ENCODE measurements at places on chromosomes 7 and 10.
A peak's percentile ranks its signal among the peaks of the same experiment; 100 is the strongest.

DNA sequence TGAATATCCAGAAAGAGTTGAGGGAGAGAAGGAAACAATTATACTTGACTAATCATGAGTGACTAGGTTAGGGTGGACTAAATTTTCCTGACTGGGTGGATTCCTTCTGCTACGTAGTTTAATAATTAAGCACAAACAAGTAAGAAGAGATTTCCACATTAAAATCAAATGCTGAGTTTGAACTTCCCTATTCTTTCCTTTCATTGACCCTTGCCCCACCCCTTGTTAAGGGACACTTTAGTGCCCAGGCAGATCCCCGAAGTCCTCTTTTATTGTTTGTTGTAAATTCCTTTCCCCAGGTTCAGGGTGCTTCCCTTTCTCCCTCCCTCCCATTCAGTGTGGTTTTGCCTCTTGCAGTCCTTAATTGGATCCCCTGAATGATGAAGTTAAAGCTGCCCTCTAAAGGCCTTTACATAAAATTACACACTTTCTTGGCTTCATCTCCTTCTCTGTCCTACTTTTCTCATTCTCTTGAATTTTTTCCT is 8.8 kb upstream of the SPAM1 start:
- DNase-seq = no peak

DNA sequence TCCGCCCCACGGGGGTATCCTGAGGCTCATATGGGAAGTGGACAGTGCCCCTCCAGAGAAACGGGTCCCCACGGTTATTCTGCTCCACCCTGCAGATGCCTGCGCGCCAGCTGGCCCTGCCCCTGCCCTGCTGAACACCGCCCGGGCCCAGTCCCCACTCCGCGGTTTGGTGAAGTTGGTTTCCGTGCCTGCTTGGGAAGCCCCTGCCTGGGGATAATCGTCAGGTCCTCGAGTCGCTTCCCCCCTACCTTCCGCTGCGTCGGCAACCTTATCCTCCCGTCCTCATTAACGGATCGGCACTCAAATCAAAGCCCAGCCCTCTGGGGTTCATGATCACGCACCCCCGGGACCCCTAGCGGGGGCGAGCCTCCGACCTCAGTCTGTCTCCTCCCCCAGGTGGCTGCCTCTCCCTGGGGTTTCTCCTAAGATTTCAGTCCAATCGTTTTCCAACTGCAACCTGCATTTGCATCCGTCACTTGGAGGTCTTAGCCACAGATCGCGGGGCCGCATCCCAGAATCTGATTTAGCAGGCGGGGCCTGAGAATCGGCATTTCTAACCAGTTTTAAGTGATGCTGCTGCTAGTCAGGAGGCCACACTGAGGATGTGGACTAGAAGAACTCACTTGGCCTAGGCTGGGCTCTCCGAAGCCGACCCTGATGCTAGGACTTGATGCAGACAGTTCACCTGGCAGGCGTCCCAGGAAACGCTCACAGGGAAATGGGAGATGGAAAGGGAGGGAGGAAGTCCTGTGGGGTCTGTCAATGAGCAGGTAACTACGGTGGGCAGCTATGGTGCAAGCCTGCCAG is 27.6 kb downstream of the WDR86 start:
- no peak for DNase-seq

DNA sequence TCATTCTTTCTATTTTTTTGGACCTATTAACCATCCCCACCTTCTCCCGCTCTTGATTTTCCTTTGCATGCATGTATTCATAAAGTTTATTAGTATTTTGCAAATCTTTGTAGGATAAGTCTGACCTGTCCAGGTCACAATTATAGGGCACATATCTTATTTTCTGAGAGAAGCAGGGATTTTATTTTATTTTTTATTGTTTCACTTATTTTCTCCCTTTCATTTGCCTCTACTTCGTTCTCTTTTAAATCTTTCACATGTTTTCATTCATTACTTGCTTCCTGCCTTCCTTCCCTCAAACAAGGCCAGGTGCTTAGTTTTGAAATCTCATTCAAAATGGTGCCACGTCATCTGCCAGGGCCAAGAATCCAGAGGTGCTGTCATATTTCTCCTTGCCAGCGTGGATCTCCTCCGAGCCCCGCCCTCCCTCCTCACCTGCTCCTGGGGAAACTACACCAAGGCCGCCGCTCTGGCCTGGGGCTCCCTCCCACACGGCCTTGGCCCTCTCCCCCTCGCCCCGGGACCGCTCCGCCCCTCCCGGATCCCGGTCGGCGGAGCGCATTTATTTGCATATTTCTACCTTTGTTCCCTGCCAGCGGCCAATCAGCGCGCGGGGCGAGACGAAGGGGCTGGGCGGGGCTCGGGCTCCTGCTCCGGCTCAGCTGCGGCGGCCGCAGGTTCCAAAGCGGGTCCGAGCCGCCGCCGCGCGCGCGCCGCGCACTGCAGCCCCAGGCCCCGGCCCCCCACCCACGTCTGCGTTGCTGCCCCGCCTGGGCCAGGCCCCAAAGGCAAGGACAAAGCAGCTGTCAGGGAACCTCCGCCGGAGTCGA is at the start of gene TSPAN13:
TSS of gene TSPAN13 (plus strand) at position 654 of the 830 bp plus-strand sequence. CDS start 213 bp downstream, outside the sequence.
- DNase-seq = peak; percentile 19

DNA sequence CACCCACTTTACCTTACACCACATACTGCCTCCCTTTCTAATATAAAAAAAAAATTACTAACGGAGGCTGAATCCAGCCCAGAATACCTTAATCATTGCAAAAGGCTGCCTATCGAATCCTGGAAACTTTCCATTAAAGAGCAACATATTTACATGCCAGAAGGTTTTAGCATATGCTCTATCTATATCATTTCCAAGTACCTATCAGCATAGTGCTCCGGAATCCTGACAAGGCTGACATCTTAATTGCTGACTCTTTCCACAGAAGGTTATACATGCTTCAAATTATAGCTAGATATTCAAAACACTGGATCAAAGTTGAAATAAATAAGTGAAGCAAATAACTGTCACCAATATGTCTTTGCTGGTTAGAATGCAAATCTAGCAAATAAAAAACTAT is 170.9 kb upstream of the CDK1 start:
- DNase-seq = no peak

DNA sequence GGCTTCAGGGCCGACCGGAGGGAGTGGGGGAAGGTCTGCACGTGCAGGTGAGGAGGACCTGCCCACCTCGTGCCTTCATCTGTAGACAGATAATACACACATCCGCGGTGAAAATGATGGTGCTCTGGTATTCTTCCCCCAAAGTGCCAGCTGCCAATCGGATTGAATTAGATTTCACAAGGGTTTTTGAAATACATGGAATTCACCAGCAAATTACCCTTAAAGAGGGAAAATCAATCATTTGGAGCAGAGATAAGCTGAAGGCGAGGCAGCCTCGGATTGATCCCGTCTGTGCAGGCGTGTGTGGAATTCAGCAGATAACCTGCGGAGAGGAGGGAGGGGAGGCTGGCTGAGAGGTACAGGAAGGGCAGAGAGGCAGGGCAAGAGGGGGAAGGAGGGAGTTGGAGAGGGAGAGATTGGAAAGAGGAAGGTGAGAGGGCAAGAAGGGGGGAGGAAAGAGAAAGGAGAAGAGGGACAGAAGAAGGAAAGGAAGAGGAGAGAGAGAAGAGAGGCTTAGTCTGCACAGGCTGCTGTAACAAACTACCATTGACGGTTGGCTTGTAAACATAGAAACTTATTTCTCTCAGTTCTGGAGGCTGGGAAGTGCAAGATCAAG is 84.2 kb downstream of the C10orf105 start:
- DNase-seq = no peak

- DNase-seq = no peak
These were observed 10.2 kb downstream of the PYROXD2 start for GRCh38 chr10:98404571-98405359.

DNA sequence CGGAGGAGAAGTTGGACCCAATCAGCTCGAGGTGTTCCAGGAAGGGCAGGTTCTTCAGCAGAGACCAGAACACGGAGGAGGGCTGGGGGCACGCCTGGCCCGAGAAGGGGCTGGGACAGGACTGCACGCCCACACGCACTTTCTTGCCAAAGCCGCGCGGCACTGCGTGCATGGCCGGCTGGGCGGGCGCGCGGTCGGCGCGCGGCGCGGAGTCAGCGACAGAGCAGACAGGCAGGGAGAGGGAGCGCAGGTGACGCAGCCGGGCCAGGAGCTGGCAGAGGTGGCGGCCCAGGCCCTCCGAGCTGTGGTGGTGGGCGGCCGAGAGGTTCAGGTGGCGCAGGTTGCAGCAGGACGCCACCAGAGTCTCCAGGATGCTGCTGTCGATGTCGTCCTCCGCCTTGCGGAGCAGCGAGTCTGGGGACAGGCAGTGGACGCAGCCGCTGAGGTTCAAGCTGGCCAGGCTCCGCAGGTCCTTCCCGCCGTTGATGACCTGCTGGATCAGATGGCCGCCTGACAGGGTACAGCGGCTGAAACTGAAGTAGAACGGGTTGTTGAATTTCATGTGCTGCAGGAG is 77.2 kb upstream of the TNRC18 start:
- DNase-seq = no peak

DNA sequence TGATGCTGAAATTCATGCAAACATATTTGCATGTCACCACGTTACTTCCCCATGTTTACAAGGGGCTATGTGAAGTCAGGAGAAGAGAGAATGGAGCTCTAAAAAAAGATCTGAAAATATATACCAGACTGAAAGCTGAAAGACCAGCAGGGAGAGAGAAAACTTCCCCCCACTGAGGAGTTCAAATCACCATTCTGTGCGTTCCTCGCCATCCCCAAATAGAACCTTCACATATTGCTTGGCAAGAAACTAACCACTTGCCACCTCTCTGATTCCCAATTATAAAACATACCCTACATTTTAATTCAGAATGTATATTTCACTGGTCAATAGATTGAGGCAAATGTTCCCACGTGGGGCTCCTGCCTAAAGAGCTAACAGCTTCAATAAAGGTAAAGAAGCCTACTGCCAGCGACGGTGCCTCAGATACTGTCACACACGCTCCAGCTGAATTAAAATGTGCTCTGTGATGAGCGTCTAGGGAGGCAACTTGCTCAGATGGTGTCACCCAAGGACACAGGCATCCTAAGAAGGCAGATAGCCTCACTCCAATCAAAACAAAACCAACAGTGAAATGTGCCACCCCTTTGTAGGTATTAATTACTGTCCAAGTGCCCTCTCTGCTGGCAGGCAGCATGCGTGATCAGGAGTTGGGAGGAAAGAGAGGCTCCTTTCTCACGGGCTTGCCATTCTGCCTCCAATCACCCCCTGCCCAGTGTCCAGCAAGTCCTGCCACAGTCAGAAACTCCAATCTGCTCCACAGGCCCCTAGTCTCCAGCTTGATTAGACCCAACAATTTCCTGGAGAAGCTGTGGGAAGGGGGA is 298.2 kb downstream of the GRID1 start:
- no peak for DNase-seq

DNA sequence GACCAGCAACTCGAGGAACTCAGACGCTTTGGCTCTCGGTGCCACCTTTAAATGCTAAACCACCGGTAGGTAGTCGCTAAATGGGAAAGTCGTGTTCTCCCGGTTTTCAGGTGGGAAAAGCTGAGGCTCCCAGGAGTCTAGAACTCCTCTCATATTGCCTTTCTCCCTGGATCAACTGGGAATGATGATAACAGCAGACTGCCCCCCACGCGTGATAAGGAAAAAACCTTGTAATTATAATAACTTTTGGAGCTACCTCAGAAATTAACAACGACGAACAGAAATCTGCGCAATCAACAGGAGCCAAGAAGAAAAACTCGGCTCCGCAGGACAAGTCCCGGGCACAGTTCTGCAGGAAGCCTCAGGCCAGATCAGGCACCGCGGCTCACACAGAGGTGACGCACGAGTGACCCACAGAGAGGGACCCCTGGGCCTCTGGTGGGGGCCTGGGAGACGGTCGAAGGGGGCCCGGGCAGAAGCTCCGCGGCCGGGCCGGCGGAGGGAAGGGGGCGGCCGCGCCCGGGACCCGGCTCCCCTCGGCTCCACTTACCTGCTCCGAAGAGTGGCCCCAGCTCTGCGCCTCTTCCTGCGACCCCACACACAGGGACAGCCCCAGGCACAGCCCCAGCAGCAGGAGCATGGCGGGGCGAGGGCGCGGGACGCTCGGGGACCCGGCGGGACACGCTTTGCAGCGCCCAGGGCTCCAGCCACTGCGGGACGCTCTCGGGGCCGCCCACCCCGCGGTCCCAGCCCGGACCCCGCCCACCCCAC is at the start of gene ITIH5:
TSS of gene ITIH5 (minus strand) at position 714 of the 771 bp plus-strand sequence. CDS start at position 640, 74 bp downstream.
- no peak for DNase-seq

- no peak for DNase-seq
These were observed 166.0 kb upstream of the ZNF32 start for GRCh38 chr10:43814663-43815062.

DNA sequence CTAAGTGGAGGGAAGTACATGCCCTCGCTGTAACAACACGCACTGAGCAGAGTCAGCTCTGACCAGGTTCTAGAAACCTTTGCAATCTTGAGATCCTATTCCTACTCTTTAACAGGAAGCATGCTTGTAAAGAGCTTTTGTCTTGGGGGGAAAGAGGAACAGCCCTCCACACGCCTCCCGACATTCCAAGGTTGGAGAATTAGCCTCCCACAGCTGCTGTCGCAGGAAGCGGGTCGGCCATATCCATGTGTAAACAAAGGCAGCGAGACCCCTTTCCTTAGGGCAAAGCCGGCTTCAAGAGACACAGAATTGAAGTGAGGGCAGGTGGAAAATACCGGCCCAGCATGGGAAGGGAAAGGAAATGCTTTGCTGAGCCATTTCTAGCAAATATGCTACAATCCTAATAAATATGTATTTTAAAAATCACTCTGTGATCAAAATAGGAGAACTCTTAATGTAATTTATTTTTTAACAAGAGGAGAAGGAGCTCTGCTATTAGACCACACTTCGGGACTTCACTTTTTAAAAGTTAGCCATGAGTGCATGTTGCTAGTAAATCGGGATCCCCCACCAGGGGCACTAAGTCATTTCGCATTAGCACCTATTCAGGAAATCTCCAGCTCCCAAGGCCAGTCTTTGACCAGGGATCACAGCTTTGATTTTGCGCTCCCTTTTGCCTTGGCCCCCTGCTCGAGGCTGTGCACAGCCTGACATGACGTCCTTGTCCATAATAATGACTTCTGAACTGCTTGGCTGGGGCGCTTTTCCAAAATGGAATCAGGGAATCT is 55.9 kb downstream of the FAM204A start:
- no peak for DNase-seq

GRCh38 chr10:122466951-122467381 is 5.6 kb downstream of the HTRA1 start:
- no peak for DNase-seq

GRCh38 chr7:50321487-50322067 is 17.1 kb downstream of the IKZF1 start:
- DNase-seq = no peak

- DNase-seq = no peak
These were observed at the start of gene HDAC9 for GRCh38 chr7:18495412-18496340. TSS of gene HDAC9 (plus strand) at chr7:18495749. CDS start at chr7:18496303, 554 bp downstream.

DNA sequence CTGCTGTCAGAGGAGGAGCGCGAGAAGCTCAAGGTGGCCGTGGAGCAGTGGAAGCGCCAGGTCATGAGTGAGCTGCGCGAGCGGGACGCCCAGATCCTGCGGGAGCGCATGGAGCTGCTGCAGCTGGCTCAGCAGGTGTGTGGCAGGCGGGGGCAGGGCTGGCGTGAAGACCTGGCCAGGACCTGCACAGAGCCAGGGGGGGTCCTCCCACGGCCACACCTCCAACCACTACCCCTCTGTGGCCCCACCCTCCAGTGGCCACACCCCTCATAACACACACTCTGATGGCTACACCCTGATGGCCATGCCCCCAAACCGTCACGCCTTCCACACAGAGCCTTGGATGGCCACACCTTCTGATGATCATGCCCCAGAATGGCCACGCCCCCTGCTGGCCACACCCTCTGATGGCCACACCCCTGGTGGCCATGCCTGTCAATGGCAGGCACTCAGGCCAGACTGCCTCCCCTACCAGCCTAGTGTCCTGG is 23.4 kb upstream of the DPYSL4 start:
- DNase-seq = no peak

- DNase-seq = no peak
These were observed 155.3 kb downstream of the C10orf105 start for GRCh38 chr10:71564194-71564820.

- no peak for DNase-seq
These were observed 6.4 kb upstream of the GOLGA7B start for GRCh38 chr10:97843281-97843671.

Data from stimulated activated CD8-positive, alpha-beta memory T cell treated with anti-CD3 and anti-CD28 coated beads, Interleukin-15, amount 100 ng/mL, for 4 hours (primary cell).